Esophagus mucosa (tissue), 1 donor: ENCODE measurements at places on chromosomes 1 and 21.

- ATAC-seq, result peak; percentile 29
Measured at GRCh38 chr1:68675336-68675735, 178.5 kb upstream of the DEPDC1 start.

- peak; percentile 95 for ATAC-seq
Measured at GRCh38 chr1:231279081-231279480, 38.1 kb downstream of the GNPAT start.

GRCh38 chr1:231690059-231690458, 63.5 kb downstream of the DISC1 start:
- ATAC-seq, result no peak

- ATAC-seq, result peak; percentile 22
Measured at GRCh38 chr1:155324717-155325602, 4.3 kb downstream of the RUSC1 start.

DNA sequence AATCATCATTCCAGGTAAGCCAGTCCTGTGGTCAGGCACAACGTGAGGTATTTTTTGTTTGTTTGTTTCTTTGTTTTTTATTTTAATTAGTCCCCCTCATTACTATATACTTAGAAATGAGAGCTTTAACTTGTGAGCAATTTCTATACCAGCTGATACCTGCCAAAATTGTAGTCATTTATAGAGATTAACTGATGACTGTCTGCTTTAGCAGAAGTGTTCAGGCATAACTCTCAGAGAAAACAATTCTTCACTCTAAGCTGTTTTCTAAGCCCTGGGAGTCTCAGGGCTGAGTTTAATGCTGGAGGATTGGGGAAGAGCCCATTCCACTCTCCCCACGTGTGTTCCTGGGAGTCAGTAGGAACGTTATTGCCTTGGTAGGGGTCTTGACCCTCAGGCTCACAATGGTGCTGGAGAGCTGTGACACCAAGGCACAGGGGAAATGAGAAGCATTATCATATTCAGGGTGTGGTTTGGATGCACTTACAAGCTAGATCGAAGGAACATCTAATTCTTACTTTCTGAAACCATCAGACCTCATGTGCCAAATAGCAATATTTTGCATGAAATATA, 168.2 kb downstream of the CLIC6 start:
- no peak for ATAC-seq

GRCh38 chr1:30143517-30143916, 579.9 kb downstream of the MATN1 start:
- no peak for ATAC-seq

DNA sequence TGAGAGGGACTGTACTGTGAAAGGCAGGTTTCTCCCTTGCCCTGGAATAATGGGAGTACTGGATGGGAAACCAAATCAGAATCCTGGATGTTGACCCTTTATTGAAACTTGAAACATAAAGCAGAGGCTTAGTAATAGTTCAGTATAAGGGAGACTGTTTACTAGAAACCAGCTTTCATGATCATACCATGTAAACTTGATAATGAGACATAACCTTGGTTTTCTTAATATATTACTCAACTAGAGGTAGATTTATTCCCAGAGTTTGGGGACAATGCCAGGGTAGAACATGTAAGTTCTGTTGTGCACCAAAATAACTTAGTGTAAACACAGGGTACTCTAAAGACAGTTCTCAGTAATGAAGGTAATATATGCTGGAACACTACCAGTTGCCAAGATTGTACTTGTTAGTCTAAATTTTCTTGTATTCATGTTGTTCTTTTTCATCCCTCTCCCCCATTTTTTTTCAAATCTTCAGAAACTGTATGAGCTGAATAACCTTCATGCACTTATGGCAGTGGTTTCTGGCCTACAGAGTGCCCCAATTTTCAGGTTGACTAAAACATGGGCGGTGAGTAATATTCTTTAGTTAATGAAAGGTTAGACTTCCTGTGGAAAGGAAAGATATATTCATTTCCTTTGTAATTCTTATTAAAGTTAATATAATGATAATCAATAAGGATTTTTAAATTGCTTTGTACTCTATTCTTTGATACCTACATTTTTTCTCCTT, 49.6 kb downstream of the ANGPTL1 start:
- ATAC-seq, result no peak

DNA sequence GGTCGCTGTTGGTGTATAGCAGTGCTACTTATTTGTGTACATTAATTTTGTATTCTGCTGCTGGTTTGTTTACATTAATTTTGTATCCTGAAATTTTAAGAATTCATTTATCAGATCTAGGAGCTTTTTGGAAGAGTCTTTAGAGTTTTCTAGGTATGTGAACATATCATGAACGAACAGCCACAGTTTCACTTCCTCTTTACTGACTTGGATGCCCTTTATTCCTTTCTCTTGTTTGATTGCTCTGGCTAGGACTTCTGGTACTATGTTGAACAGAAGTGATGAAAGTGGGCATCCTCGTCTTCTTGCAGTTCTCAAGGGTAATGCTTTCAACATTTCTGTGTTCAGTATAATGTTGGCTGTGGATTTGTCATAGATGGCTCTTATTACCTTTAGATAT, 1757.9 kb downstream of the BRINP3 start:
- ATAC-seq, result no peak

DNA sequence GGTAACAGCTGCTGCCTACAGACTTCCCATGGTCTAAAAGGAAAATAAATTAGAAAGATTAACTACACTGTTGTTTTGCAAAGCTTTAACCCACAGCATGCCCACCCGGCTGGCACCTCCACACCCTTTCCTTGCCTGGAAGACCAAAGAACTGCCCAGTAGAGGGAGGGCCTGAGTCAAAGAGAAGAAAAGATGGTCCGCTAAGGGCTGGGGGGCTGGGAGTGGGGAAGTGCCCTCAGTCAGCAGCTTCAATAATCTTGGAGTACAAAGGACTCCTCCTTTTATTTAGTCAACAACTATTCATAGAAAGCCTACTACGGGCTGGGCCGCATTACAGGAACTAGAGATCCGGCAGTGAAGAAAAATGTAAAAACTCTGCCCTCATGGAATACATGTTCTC, 40.6 kb downstream of the ERI3 start:
- ATAC-seq, result no peak
